ENCODE measurements at places on chromosomes 1 and 21. TPM values are rescaled to one million over a fixed set of nuclear protein-coding genes. Genes with fewer than 3 reads are reported as not detected.

Gene TFF2
- polyA plus RNA-seq, result not detected

Gene SLC25A34
- polyA plus RNA-seq, result 3.4 TPM

GRCh38 chr21:37829447-37829846, 86.8 kb downstream of the KCNJ6 start:
- H3K27ac ChIP-seq, result peak overlapping the region; percentile 57
- H3K27me3 ChIP-seq, result no peaks in the 10 kb centered on the region

DNA sequence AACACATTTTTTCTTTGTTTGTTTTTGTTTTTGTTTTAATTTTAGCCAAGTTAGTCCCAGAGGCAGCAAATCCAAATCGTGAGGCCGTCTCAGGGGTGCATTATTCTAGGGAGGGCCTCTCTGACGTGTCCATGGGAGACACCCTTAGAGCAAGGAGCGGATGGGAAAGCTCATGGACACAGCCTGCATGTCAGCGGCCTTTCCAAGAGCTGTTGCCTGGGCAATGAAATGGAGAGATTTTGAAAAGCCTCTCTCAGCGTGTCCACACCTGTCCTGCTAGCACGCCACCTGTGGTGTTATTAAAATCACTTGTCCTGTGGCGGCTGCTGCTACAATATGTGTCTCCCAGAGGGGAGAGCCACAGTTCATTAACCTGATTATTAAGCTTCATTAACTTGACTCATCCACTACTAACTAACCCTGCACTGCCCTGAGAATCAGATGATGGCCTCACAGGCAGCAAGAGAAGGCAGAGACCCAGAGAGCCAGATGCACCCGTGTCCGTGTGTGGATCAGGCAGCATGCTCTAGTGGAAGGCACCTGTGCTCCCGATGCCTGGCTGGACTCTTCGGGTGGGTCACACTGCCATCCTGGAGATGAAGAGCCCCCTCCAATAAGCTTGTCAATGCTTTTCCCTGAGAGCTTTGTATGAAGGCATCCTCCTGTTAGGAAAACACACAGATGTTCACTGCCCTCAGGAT, 133.3 kb downstream of the PGBD5 start:
- no peaks in the 10 kb centered on the region for H3K27me3 ChIP-seq
- no peaks in the 10 kb centered on the region for H3K4me1 ChIP-seq
- H3K4me3 ChIP-seq, result no peak overlapping the region
- no peak for DNase-seq
- no peaks in the 10 kb centered on the region for H3K36me3 ChIP-seq

DNA sequence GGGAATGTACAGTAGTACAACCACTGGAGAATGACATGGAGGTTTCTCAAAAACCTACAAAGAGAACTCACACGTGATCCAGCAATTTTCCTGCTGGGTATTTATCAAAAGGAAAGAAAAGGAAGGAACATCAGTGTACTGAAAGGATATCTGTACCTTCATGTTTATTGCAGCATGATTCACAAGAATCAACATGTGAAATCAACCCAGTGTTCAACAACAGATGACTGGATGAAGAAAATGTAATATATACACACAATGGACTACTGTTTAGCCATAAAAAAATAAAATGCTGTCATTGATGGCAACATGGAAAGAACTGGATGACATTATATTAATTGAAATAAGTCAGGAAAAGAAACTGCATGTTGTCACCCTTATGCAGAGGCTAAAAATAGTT, 19.0 kb upstream of the CYP4A11 start:
- no peaks in the 10 kb centered on the region for H3K27me3 ChIP-seq
- no peaks in the 10 kb centered on the region for H3K36me3 ChIP-seq
- H3K27ac ChIP-seq, result no peak overlapping the region
- H3K4me1 ChIP-seq, result no peaks in the 10 kb centered on the region
- H3K4me3 ChIP-seq, result no peak overlapping the region
- DNase-seq, result no peak

DNA sequence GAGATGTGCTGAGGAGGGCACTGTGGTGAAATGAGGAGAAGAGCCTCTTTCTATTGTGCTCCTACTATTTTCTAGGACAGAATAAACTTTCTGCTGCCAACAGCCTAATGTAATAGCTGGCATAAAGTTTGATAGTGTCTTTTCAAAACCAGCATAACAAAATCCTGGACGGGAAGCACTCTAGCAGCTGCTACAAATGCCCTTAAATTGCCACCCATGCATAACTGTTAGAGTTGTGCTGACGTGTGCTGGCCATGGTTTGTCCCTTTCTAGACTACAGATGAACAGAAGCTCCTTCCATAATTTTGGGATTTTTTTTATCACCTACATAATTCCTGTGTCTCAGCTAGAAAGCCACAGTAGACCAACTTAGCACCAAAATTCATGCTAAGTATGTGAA, 88.5 kb upstream of the DEPDC1 start:
- H3K27me3 ChIP-seq, result no peaks in the 10 kb centered on the region
- no peak for DNase-seq
- no peaks in the 10 kb centered on the region for H3K4me1 ChIP-seq
- H3K27ac ChIP-seq, result no peak overlapping the region

GRCh38 chr21:36915014-36915695, 51.3 kb downstream of the HLCS start:
- no peak overlapping the region for H3K27ac ChIP-seq
- peaks cover 17% of the 10 kb centered on the region for H3K4me1 ChIP-seq
- no peak for DNase-seq
- H3K36me3 ChIP-seq, result no peaks in the 10 kb centered on the region
- no peak overlapping the region for H3K4me3 ChIP-seq

DNA sequence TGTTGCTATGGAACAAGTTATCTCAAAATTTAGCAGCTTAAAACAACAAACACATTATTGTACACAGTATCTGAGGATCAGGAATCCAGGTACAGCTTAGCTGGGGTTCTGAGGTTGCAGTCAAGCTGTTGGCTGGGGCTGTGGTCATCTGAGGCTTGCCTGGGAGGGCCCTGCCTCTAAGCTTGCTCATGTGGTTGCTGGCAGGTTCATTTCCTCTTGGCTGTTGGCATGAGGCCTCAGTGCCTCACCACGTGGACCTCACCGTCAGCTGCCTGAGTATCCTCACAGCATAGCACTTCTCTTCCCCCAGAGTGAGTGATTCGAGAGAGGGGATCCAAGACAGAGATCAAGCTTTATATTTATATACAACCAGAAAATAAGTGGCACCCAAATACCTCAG, 18.6 kb downstream of the NTPCR start:
- no peaks in the 10 kb centered on the region for H3K36me3 ChIP-seq
- H3K27me3 ChIP-seq, result no peaks in the 10 kb centered on the region
- no peak overlapping the region for H3K4me3 ChIP-seq
- H3K27ac ChIP-seq, result no peak overlapping the region
- no peak for DNase-seq

DNA sequence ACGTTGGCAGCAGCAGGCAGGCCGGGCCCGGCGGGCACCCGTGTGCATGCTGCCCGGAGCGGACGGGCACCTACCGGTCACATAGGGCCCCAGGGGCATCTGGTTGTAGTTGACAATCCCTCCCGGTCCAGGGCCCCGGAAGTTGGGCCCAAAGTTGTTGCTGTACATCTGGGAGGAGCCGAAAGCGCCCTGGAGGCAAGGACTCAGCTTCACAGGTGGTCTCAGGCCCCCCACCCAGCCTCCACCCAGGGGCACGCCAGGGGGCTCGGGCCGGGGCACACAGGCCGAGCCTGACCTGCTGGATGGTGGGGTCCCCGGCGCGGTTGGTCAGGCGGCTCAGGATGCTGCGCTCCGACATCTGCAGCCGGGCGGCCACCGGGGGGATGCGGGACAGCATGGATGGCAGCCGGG, 60.6 kb downstream of the KCNAB2 start:
- no peak overlapping the region for H3K27ac ChIP-seq
- no peak overlapping the region for H3K4me3 ChIP-seq
- H3K27me3 ChIP-seq, result peaks cover 83% of the 10 kb centered on the region
- no peak for DNase-seq
- H3K36me3 ChIP-seq, result no peaks in the 10 kb centered on the region

GRCh38 chr1:87202922-87203655, 125.6 kb upstream of the LMO4 start:
- no peak overlapping the region for H3K4me3 ChIP-seq
- H3K27me3 ChIP-seq, result no peaks in the 10 kb centered on the region
- no peak for DNase-seq
- no peaks in the 10 kb centered on the region for H3K4me1 ChIP-seq
- no peaks in the 10 kb centered on the region for H3K36me3 ChIP-seq
- no peak overlapping the region for H3K27ac ChIP-seq
